ENCODE measurements at places on chromosomes 1 and 21. TPM values are rescaled to one million over a fixed set of nuclear protein-coding genes. Genes with fewer than 3 reads are reported as not detected.

The LRRC53 gene
- polyA plus RNA-seq = 0.03 TPM

The ALPL gene
- polyA plus RNA-seq = 30.2 TPM

- no peak for DNase-seq
Observed at GRCh38 chr1:227372726-227373130, 54.4 kb upstream of the CDC42BPA start.

- DNase-seq = no peak
Observed at GRCh38 chr1:25137521-25138395, 94.5 kb downstream of the SYF2 start.

DNA sequence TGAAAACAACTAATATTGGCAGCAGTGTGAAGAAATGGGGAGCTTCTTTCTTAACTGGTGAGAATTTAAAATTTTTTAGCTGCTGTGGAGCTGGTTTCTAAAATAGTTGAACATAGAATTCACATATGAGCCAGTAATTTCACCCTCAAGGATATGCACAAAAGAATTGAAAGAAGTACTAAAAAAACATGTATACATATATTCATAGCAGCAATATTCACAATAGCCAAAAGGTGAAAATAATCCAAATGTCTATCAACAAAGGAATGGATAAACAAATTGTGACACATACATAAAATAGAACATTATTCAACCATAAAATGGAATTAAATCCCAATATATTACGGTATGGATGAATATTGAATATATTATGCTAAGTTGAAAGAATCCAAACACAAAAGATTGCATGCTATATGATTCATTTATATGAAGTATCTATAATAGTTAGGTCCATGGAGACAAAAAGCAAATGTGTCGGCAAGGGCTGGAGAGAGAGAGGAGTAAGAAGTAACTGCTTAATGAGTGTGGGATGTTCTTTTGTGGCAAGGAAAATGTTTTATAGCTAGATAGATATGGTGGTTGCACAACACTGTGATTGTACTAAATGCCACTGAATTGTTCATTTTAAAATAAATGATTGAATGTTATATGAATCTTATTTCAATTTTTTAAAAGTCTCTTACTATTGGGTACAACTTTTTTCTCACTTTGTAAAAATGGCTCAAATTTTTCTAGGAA, 14.8 kb upstream of the COL11A1 start:
- DNase-seq = no peak

The DARS2 gene
- 29.1 TPM for polyA plus RNA-seq

- no peak for DNase-seq
Observed at GRCh38 chr1:174640783-174641182, 193.0 kb downstream of the GPR52 start.

- DNase-seq = no peak
Observed at GRCh38 chr1:231690059-231690458, 63.5 kb downstream of the DISC1 start.

The ZBTB17 gene
- 28.3 TPM for polyA plus RNA-seq

GRCh38 chr1:16296643-16297042, 55.6 kb downstream of the FBXO42 start:
- DNase-seq = no peak

GRCh38 chr1:105632342-105633196, 1423.9 kb upstream of the PRMT6 start:
- peak; percentile 63 for DNase-seq

- DNase-seq = no peak
Observed at GRCh38 chr1:243837907-243838535, 12.0 kb downstream of the AKT3 start.

DNA sequence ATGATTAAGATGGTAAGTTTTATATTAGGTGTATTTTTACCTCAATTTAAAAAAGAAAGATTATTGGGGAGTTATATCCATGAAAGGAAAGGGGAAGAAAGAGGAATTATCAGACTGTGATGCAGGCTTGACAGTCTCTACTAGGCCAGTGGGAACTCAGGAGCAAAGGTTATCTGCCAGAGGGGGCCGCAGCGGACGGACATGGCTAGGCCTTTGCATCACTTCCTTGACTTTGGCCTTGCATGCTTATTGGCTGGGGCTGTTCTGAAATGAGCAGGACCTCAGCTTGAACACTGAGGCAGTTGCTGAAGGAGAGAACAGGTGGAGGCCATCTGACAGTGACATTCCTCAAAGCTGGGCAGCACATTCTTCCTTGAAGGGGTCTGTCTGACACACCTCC, 150.9 kb downstream of the CYYR1 start:
- DNase-seq = no peak

The EXOSC10 gene
- polyA plus RNA-seq = 84.8 TPM

- no peak for DNase-seq
Observed at GRCh38 chr1:38029685-38030511, 16.7 kb downstream of the POU3F1 start.

- no peak for DNase-seq
Observed at GRCh38 chr1:28199328-28200233, 23.1 kb upstream of the PTAFR start.

DNA sequence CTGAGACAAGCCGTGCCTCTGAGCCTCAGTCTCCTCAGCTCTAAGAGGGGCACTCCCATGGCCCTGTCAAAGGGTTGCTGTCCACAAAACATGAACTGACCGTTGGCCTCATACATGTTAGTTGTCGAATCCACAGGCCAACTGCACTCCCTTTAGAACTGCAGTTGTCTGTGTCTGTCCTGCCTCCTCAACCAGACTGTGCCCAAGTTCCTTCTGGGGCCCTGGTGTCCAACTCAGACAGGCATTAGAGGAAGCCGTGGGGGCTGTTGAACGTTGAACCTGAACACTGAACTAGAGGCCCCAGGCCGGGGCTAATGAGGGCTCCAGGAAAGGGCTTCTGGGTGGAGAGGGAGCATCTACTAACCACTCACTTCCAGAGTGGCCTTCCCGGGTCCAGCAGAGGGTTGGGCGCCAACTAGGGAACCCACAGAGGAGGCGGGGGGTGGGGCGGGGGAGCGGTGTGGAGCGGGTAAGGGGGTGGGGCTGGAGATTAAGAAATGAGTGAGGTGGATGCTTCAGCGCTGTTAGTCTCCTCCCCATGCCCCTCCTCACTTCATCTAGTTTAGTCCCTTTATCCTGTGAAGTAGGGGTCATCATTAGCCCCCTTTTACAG, at the start of gene RAB42:
TSS of gene RAB42 (plus strand) at position 558 of the 613 bp plus-strand sequence. CDS start 247 bp downstream, outside the sequence.
- DNase-seq = no peak

The CATSPERE gene
- polyA plus RNA-seq = 1.9 TPM

DNA sequence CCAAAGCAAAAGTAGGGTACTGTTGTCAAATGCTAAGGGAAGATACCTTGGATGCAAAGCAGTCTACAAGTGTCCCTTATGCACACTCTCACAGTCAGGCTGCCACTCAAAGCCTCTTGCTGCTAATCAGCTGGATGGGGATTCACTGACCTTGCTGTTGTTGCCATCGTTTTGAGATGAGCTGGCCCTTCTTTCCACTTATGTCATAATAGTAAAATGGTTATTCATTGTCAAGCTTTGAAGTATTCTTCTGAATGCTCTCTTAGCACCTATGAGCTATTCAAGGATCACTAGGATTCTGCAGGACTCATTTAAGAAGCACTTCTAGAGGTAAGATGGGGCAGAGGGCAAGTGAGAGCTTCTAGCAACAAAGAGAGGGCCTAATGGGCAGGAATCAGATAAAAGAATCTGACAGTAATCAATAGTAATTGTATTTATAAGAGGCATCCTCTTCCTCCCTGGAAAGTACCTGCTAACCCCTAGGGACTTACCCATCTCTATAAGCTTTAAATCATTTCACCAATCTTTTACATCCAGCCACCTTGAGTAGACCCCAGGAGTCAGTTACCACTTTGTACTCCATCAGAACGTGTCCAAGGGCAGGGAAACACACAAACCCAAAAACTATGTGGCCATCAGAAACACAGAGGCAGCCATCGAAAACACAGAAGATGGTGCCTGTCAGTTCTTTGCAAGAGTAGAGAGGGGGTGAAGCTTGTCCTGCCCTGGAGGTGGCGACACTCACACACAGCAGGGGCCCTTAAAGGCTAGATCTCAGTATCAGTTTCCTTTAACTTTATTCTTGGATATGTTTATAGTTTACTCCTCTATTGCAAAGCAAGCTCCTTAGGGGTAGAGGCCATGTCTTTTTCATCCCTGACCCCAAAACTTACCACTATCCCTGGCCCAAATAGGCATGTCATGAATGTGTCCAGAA, 103.7 kb upstream of the NFIA start:
- no peak for DNase-seq

DNA sequence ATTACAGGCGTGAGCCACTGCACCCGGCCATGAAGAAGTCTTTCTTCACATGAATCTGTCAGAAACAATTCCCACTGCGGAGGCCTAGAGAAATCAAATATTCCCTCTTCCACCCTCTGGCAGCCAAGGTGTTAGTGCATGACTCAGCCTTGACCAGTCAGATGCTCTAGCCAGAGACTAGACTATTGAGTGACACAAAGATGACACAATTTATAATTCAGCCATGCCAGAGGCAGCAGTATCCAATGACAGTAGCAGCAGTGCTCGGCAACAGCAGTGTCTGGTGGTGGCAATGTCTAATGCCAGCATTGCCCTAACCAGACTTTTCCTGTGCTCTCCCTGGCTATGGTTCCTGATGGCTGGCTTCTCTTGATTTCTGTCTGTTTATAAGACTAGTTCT, 8.7 kb downstream of the CTXND2 start:
- DNase-seq = no peak

DNA sequence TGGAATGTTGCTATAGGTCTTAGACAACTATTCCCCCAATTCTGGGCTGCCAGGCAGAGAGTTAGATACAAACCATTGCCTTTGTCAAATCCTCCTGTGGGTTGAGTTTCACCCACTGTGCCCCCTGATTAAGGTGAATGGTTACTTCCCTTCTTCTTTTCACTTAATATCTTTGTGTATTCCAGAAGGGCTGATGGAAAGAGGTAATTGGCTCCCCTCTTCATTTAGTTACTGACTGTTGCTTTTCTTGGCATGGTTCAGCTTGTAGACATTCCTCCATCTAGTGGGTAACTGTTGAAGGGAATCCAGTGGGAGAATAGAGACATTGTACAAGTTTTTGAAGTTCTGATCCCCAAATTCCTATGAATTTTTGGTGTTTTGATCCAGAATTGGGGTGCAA, 43.8 kb upstream of the MACF1 start:
- DNase-seq = no peak

DNA sequence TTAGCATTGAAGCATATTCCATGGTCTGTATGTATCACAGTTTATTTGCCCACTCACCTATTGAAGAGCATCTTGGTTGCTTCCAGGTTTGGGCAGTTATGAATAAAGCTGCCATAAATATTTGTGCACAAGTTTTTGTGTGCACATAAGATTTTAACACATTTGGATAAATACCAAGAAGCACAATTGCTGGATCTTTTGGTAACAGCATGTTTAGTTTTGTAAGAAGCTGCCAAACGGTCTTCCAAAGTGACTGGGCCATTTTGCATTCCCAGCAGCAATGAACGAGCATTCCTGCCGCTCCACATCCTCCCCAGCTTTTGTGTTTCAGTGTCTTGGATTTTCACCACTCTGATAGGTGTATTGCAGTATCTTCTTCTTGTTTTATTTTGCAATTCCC, 62.7 kb downstream of the PDE9A start:
- DNase-seq = no peak

The C1QC gene
- 10.9 TPM for polyA plus RNA-seq

GRCh38 chr1:24203404-24203803, 16.3 kb upstream of the IFNLR1 start:
- no peak for DNase-seq
